ENCODE measurements at places on chromosomes 5 and 9.

GRCh38 chr5:14420101-14420811, 161.3 kb upstream of the OTULINL start:
- DNase-seq, result no peak

DNA sequence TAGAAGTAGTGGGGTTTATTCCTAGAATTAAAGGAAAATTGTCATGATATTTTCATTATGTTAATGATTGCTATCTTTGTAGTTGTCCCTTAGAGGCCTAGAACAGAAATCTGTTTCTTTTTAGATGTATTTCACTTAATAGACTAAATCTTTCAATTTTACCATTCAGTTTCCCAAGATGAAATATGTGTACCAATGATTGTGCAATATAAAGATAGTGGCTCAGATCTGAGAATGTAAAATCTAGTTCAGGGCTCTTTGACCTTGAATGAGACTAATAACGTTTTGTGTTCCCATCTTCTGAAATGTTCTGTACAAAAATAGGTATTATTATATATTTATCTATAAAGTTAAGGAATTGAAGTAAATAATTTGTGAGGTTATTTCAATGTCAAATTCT, 947.9 kb downstream of the DTWD2 start:
- DNase-seq, result no peak

- DNase-seq, result no peak
Measured at GRCh38 chr9:107778661-107779060, 289.1 kb upstream of the KLF4 start.

- DNase-seq, result no peak
Measured at GRCh38 chr5:168360521-168361285, 69.3 kb downstream of the WWC1 start.

DNA sequence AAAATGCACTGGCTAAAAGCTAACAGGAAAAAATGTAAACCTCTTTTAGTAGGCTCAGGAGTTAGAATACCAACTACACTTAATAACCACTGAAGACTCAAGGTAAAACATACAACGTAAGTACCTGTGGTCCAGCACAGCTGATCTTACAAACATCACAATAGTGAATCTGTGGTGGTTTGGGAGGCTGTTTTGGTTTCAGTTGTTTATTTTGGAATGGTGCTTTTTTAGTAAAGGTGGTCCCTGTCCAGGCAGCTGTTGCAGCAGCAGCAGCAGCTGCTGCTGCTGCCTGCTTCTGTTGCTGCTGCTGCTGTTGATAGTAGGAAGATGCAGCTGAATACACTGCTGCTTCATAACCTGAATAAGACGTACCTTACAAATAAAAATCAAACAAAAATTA, 37.9 kb downstream of the ZFR start:
- no peak for DNase-seq

GRCh38 chr5:72451741-72452505, 55.3 kb downstream of the ZNF366 start:
- DNase-seq, result peak; percentile 92

DNA sequence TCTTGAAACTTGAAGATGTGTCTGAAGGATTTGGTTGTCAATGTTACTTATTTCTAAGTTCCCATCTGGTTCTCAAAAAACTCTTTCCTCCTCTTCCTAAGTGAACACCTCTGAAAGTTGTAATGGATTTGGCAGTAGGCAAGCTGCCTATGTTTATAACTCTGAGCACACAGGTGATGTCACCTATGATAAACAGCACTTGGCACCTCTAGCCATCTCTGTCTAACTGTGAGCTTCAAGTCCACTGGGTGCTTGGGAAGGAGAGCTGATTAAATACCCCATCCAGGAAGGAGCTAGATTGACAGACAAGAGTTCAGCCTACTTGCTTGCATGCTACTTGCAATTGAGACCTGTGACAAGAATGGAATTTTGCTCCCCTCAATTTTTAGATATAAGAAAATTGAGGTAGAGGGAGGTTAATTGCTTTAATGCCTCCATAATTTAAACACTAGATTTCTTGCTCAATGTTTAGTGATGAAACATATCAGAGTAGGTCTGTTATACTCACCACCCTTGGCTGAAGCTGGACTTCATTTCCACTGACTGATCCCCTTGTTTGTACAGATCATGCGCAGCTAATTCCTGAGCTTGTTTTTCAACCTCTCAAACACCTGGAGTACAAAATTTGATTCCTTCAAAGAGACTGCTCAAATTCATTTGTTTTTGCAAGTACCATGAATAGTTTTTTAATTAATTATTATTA, 49.9 kb downstream of the PDE4D start:
- DNase-seq, result no peak

- no peak for DNase-seq
Measured at GRCh38 chr9:20729523-20729922, 45.5 kb downstream of the FOCAD start.

DNA sequence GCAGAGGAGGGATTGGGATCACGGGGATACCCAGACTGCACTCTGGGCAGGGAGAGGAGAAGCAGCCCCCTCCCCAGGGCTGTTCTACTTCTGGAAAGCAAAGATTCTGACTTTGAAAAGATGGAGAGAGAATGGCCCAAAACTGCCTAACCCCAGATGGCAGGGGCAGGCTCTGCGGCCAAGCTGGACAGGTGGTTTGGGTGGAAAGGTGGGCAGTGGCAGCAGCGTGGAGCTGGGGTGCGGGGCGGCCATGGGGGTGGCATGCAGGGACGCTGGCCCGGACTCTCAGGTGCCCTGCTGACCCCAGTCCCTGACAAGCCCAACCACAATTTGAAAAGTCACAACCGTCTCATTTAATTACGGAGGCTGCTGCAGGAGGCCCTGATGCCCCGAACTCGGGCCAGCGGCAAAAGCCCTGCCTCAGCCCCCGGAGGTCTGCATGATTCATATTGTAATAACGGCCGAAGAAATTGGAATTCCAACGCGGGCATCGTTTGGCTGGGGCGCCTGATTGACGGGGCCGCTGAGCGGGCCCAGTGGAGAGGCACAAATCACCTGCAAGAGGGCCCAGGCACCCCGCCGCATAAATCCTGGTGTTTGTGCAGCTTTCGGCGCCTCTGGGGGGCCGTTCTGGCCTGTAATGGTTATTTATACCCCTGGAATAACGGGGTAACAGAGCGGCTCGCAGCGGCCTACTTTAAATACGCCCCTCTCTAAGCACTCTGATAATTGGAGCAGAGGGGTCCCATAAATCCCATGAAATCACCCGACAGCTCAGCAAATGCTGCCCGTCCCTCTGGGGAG, 41.8 kb upstream of the FCN2 start:
- DNase-seq, result no peak

GRCh38 chr9:90808398-90808797, 6.8 kb downstream of the SYK start:
- DNase-seq, result no peak

DNA sequence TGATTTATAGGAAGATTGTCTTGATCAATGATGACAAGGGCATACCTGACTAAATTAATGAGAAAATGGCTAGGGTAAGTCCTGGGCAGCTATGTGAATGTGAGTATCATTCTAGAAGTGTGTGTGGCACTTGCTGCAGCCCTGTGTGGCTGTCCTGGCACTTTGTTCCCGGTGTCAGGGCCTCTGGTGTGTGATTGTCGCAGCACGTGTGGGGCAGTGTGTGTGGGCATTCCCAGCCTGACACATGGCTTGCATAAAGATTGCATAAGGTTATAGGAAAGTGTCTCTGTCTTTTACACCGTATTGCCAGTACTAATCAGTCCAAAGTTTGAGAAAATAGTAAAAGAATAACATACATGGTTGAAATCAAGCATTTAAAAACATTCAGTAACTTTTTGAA, 74.4 kb downstream of the TRIO start:
- DNase-seq, result no peak

- no peak for DNase-seq
Measured at GRCh38 chr9:16278326-16278999, 592.0 kb downstream of the BNC2 start.

DNA sequence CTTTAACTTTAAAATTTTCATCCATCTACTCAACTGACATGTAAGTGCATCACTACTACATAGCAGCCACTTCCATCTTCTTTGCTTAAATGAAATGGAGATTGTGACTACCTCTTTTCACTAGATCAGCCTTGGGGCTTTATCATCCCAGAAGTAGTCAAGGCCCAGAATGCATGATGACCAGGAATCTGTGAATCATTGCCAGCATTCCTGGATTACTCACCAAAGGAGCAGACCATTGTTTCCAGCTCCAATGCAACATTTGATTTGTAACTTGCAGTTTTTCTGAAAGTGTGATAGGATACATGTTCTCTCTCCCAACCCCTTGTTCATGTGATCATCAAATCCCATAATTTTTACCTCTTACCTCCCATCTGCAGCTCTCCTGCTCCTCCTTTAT, 65.1 kb downstream of the PLPPR1 start:
- DNase-seq, result peak; percentile 3

GRCh38 chr9:34994260-34994899, 4.8 kb downstream of the DNAJB5 start:
- DNase-seq, result peak; percentile 55

GRCh38 chr5:6585168-6585567, 47.7 kb downstream of the NSUN2 start:
- no peak for DNase-seq

DNA sequence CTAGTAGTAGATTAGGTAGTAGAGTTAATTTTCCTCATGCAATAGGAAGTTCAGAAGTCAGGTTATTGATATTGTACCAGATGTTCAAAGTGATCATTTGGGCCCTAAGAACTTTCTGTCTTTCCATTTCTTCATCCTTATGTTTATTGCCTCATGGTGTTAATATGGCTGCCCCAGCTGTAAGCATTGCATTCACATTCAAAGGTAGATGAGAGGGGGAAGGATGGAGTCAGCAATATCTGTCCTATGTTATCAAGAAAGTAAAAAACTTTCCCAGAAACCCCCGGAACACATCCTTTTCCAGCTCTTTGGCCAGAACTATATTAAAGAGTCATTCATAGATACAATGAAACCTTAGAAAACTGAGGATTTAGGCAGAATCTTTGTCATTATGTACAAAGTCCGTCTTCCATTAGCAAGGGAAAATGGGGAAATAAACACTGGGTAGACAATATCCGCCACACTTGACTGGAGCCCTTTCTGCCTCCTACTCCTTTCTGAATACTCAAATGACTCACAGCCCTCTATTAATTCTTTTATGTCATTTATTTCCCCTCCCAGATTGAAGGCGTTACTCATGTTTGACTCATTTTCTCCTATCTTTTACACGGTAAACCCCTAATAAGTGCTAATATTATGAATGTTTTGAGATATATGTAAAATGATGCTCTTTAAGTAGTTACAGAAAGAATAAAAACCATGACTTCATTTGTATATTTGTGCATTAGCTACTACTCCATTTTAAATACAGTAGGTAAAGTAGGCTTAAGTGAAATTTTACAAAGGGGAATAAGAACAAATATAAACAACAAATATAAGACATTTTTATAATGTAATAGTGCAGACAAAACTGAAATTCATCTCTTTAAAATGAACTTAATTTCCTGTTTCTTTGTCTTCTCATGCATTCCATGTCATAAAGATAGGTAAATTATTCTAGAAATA, 127.6 kb downstream of the SLF1 start:
- DNase-seq, result no peak

- no peak for DNase-seq
Measured at GRCh38 chr9:99506747-99507348, 284.8 kb downstream of the SEC61B start.

DNA sequence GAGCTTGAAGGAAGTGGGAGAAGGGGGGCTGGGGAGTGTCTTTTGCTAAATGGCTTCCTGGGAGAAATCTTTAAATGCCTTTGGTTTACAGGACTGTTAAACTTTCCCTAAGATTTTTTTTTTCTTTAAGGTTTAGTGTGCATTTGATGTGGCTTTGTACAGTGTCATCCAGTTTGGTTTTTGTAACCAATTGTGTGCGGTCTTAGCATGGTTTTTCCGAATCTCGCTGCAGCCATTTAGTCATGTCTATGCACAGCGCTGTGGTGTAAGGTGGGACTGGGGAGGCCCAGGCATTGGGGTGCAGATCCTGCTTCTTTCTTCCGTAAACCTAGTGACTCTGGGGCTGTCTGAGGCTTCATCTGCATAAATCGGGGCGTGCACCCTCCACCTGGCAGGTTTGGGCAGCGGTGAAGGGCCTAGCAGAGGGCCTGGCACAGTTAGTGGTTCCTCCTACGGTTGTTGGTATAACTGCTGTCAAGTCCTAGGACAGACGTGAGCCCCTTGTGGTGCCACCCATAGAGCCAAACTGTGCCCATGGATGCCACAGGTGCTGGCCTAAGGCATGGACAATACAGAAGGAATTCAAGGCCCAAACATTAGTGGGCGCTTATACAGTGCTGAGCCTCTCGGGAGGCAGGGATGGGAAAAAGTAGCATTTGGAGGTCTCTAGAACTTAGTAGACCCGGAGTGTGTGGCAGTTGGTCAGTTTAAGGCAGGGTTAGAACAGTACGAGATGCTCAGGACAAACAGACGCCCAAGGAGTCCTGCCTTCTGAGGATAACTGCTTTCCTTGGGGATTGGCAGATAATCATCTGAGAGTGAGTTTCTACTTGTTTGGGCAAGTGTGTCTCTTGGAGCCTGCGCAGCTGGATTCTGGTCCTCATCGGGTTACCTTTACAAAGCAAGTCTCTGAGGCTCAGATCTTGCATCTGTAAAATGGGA, 1.5 kb downstream of the PRRC2B start:
- DNase-seq, result peak; percentile 26

DNA sequence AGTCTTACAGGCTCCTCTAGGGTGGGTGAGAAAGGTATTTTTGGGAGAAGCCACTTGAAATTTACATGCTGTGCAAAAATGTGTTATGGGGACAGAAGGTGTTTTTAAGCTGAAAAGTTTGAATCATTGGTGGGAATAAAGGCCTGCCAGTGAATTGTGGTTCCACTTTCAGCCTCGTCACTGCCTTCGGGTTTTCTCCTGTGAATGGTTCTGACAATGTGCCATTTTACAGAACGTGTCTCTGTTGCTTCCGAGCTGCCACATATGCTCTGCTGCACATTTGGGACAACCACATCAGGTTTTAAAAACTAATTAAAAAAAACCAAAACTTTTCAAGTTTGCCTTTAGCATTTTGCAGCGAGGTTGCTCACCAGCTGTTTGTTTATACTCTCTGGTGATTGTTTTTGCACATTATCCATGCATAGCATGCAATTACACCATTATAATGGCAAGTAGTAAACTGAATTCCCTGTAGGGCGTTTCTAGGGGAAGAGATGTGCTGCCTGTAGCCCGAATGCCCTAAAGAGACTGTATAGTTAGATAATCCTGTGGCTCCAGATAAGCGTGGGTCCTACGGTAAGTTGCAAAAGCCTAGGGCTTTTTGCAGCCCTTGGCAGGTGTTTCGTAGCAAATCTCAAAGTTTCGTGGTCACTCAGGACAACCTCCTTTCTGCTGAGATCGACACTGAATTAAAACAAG, 40.1 kb upstream of the SUB1 start:
- DNase-seq, result no peak

Measured in astrocyte of the spinal cord (primary cell).